Stimulated activated naive B cell treated with anti-CD40 and anti-IgM and Interleukin-4, amounts not matched to agents 10 μg/mL and 1 μg/mL and 100 μg/mL, for 72 hours (primary cell): ENCODE measurements at places on chromosomes 16 and 17.

DNA sequence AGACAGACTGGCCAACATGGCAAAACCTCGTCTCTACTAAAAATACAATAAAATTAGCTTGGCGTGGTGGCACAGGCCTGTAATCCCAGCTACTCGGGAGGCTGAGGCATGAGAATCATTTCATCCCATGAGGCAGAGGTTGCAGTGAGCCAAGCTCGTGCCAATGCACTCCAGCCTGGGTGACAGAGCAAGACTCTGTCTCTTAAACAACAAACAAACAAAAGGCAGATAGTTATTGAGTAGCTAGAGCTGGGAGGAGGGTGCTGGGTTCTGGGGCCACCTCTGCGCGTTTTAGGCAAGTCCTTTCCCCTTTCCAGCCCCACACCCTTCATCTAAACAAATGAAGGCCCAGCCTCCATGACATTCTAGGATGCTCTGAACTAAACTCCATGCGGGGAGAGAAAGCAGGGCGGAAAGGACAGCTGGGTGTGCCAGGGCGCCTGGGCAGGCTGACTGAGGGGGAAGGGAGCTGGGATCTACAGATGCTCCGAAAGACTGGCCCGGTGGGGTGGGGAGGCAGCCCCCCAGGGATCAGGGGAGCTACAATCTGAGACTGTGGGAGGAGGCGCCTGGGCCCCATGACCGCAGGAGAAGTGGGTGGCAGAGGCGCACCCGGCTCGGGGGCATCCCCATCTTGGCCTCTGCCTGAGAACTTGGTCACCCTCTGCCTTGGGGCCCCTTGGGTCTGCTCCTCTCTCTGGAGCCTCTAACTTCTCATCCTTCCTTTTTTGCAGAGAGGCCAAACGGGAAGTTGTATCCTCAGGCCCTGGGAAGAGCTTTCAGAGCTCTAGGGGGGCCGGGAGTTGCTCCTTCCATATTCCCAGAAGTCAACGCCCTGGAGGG is 910 bp downstream of the ITGAL start:
- DNase-seq = peak; percentile 80

DNA sequence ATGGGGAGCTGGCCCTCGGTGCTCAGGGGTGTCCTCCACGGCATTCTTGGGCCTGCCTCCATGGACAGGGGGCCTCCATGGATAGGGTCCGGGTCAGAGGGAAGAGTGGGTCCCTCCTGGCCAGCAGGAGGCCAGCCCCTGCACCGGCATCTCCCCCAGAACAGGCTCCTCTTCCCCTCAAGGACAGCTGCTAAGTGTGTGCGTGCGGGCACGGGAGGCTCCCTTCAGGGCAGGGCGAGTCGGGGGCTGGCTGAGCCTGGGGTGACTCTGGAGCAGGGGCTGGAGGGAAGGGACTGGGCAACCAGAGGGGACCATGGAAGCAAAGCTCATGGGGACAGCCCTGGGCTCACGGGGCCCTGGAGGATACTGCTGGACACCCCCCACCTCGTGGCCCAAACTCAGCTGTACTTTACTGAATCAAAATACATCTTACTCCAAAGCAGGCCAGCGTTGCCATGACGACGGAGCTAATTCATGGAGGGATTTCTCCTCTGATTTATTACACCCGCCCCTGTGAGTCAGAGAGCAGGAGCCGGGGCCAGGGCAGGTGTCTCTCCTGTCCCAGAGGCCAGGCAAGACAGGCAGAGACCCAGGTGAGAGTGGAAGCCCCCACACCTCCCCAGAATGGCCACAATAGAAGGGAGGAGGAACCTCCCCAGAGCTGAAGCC is 2.1 kb downstream of the CASKIN1 start:
- DNase-seq = no peak

- no peak for DNase-seq
These were observed 20.5 kb downstream of the PEMT start for GRCh38 chr17:17570798-17571716.

DNA sequence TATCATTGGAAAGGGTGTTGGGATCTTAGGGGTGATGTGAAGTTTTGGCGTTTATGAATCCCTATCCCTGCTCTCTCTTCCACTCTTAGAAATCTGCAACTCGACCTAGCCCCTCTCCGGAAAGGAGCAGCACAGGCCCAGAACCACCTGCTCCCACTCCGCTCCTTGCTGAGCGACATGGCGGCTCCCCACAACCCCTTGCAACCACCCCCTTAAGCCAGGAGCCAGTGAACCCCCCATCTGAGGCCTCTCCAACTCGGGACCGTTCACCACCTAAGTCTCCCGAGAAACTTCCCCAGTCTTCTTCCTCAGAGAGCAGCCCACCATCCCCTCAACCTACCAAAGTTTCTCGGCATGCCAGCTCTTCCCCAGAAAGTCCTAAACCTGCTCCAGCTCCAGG is 9.0 kb downstream of the SRRM2 start:
- no peak for DNase-seq

GRCh38 chr17:64212122-64212521 is 50.9 kb downstream of the TEX2 start:
- no peak for DNase-seq
